ENCODE measurements at places on chromosomes 6 and 20.

DNA sequence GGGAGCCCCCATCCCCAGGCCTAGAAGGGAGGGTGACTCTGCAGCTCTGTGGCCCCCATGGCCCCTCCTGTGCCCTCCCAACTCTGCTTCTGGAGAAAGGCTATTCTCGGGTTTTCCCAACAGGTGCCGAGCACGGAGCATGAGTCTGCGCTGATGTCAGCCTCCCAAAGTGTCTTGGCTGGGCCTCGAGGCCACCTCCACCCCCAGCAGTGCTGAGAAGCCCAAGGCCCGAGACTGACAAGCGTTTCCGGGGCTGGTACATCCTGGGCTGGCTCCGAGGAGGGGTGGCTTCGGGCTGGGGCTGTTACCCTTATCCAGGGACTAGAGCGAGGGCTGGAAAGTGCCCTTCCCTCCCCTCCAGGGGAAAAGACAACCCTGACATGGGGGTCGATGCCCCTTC, 60.2 kb upstream of the GATA5 start:
- no peak for DNase-seq

DNA sequence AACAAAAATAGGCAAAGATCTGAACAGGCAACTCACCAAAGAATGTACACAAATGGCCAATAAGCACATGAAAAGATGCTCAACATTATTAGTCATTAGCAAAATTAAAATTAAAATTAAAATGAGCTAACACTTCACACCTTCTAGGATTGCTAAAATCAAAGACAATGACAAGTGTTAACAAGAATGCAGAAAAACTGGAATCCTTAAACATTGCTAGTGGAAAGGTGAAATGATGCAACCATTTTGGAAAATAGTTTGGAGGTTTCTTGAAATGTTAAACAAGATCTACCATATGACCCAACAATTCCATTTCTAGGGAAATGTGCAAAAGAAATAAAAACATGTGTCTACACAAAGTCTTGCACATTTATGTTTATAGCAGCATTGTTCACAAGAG, 75.5 kb upstream of the DST start:
- DNase-seq: no peak

GRCh38 chr20:7712661-7713060, 227.6 kb downstream of the HAO1 start:
- DNase-seq: no peak

- no peak for DNase-seq
Measured at GRCh38 chr6:113920663-113921267, 50.2 kb downstream of the HDAC2 start.

Data from stimulated activated CD4-positive, alpha-beta T cell treated with anti-CD3 and anti-CD28 coated beads, Interleukin-15, amount 100 ng/mL, for 1 hour (primary cell).